RCC 7860 (cell line): ENCODE measurements at places on chromosomes 7 and 10.
A peak's percentile ranks its signal among the peaks of the same experiment; 100 is the strongest.

DNA sequence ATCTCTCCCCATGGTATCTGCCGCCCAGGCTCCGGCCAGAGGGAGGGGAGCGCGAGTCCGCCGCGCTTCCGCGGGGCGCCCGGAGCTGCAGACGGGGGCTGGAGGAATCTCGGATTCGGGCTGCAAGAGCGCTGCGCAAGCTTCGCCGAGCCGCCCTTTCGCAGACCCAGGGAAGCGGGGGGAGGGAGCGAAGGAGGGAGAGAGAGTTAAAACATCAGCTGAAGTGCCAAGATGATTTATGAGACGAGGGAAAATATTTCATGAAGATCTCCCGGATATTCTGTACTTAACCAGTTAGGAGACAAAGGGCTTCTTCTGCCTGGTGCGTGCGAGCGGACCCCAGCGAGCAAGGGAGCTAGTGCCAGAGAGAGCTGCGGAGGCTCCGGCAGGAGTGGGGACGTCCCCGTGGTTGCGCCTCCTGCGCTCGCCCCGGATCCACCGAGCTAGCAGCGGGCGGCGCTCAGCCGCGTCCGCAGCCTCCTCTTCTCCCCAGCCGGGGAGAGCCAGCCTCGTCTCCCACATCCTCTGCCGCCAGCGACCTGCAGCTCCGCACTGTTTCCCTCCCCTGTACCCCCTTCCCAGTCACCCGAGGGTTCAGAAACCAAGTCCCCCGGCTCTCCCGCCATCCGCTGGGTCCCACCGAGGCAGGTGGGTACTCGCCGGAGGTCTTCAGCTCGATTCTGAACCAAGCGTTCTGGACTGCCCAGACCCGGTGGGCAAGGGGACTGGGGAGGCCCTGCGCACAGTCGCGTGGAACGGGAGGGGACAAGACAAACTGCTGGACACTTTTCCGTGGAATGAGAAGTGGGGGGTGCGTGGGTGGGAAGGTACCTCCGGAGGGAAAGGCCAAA, 1.0 kb upstream of the PAX2 start:
- DNase-seq = no peak

DNA sequence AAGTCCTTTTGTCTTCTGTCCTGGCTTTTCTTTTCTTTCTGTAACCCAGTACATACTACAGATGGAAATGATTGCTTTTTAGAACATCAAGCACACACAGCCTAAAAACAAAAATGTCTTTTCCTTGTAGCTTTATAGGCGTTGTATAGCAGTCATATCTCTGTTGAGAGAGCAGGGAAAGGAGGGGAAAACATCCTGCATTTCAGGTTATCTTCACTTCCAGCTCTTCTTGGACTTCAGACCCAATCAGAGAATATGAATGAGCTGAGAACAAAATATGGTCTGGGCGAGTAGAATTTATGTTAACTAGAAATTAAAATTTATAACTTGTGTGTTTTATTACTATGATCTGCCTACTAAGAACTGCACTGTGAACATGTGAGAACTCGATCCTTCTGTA, 14.7 kb downstream of the TMEM60 start:
- DNase-seq = no peak

DNA sequence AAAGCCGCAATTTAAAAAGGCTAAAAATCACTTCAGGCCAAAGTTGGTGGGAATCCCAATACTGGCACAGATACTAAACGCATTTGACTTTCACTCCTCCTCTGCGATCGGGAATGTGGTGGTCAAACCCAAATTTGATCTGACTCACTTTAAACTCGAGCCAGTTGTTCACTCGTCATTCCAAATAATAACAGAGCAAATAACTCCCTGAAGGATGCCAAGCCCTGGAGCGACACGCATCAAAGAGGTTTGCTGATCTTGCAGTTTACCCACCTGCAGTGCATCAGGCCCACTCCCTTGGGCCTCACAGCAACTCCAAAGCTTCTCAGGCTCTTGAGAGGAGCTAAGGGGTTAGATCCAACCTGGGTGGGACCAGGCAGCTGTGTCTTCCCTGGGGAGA, 12.2 kb downstream of the PTN start:
- DNase-seq = no peak

GRCh38 chr10:84990713-84991112, 662.3 kb downstream of the CCSER2 start:
- DNase-seq = no peak

GRCh38 chr7:142854372-142855113, at the start of gene EPHB6:
TSS of gene EPHB6 (plus strand) at chr7:142855076. CDS start at chr7:142863228, 8,152 bp downstream.
- peak; percentile 27 for DNase-seq

- no peak for DNase-seq
These were observed 379.7 kb upstream of the FOXK1 start for GRCh38 chr7:4302203-4302905.

GRCh38 chr7:98250789-98251188, 1.2 kb downstream of the TECPR1 start:
- no peak for DNase-seq

GRCh38 chr7:151345576-151346469, 4.2 kb downstream of the NUB1 start:
- no peak for DNase-seq

GRCh38 chr7:157011333-157012112, 1.1 kb upstream of the MNX1 start:
- no peak for DNase-seq

DNA sequence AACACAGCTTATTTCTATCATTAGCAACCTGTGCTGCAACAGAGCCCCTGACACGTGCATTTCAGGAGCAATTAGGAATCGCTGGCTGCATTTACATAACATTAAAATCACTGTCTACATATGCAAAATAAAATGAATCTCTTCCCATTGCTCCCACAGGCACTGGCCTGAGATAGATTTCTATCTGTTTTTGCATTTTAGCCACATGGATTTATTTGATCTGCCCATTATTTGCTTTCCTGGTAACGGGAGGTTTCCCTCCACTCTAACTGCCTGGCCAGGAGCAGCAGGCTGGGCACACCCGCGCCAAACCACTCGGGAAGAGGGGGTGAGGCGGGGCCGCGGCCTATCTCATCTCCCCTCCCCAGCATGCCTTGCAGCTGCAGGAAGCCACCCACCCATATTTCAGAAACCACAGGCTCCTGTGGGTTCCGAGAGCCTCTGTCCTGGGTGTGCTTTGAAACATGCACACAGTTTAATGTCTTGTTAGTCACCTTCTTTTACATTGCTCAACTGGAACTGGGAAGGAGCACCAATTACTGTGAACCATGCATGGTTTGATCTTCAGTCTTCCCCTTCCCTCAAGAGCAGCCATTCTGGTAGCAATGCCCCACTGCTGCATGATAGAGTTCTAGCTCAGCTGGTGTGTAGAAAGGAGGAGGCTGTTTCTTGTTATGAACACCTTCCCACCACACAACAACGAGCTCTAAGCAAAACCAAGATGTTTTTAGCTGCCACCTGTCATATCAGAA, 37.7 kb upstream of the IKZF1 start:
- no peak for DNase-seq
